ENCODE measurements at places on chromosomes 2 and 18.

DNA sequence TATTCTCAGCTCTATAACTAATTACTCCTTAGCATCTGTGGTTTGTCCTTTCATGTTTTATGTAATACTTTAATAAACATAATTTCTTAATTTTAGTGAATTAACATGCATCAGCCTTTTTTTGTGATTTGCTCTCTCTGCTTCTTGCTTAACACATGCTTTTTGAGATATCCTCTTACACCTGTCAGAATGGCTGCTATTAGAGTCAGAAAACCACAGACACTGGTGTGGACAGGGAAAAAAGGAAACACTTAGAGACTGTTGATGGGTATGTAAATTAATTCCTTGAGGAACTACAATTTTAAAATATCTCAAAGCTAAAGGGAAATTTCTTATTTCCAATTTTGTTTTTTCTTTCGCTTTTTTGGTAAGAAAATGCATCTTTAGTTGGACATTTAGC is 549.0 kb downstream of the ZNF804A start:
- no peak for DNase-seq

GRCh38 chr2:154758871-154759270 is 60.4 kb downstream of the KCNJ3 start:
- no peak for DNase-seq

- DNase-seq, result no peak
These were observed 74.6 kb downstream of the CLHC1 start for GRCh38 chr2:55157474-55157884.

DNA sequence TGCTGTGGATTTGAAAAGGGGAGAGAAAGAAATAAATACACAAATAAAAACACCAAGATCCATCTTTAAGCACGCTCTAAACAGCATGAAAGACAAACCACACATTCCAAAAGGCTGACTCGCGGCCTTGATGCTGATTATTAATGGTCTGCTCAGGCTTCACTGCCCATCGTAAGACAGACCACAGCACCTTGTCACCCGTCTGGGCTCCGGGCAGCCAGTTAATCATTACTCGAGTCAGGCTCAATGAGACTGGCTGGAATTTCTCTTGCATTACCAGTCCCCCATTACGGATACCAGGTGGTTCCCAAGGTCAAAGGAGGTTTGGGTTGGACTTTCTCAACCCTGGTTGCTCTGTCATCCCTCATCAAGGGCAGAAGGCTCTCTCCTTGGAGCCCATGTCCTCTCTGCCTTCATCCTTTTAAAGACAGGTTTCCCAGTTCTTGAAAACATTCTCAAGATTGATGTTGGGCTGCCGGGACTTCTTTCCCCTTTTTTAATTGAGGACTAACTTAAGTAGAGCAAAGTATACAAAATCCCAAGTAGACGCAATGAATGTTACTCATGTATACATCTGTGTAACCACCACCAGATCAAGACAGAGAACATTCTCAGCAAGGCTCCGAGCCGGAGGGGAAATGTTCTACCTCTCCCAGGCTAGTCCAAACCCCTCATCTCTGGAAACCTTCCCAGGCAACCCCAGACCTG is 8.1 kb downstream of the SMAD7 start:
- DNase-seq, result no peak

- DNase-seq, result no peak
These were observed 1323.2 kb upstream of the DDX18 start for GRCh38 chr2:116491292-116491691.

All from stimulated activated CD8-positive, alpha-beta memory T cell treated with anti-CD3 and anti-CD28 coated beads, Interleukin-7, amount 100 ng/mL, for 4 hours (primary cell).